ENCODE measurements at places on chromosomes 7 and 10. TPM values are rescaled to one million over a fixed set of nuclear protein-coding genes. Genes with fewer than 3 reads are reported as not detected.

Gene PPP1R3C
- 12.8 TPM for total RNA-seq

Gene GRM3
- not detected for total RNA-seq

Gene GFRA1
- total RNA-seq, result 48.5 TPM

Gene ITPRIP
- 1.7 TPM for total RNA-seq

Gene FAM241B
- 0.55 TPM for total RNA-seq

Gene DCLRE1A
- total RNA-seq, result 3.6 TPM

Gene WASHC2C
- 51.9 TPM for total RNA-seq

Gene PLCE1
- 23.5 TPM for total RNA-seq
